Activated CD8-positive, alpha-beta memory T cell treated with anti-CD3 and anti-CD28 coated beads for 48 hours (primary cell): ENCODE measurements at places on chromosomes 1 and 21.

DNA sequence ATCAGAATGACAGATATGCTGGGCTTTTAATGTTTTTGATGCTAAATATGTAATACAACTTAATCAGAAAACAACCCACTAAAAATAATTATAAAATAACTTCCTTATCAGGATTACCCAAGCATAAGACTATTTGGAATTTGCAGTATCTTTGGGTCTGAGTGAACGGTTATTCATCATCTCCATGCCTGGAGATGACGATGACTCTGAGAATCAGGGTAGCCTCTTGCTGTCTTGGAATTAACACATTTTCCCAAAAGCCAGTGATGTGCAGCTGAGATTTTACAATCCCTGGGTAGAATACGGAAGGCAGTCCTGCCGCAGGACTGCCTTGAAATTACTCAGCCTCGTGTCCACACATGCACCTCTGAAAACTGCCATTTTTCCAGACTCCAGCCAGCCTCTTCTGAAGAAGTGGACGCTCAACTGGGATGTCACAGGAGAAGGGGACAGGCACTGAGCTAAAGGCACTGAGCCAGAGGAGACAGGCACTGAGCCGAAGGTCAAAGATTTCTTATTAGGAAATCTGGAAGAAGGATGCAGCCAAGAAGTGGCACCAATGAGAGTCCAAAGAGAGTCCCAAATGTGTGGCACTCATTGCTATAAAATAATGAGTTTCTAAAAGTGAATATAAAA is 85.5 kb downstream of the PGBD5 start:
- DNase-seq, result no peak

DNA sequence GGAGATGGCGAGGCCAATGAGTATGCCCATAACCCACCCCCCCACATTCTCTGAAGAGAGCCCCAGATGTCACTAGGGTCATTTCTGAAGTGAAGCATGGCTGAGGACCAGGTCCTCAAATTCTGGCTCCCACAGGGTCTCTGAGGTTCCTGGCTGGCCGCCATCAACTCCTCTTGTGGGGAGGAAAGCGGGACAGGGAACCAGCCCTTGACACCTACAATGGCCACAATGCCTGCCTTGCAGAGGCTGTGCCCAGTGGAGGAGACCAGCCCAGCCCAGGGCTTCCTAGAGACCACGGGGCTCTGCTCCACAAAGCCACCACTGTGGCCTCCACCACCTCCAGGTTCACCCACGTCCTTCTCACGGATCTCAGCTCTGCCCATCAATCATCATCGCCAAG is 120.1 kb upstream of the ARHGEF16 start:
- no peak for DNase-seq

- DNase-seq, result no peak
Measured at GRCh38 chr1:200893411-200893901, 1.2 kb upstream of the INAVA start.

GRCh38 chr1:215071078-215071477 is 11.5 kb upstream of the KCNK2 start:
- DNase-seq, result no peak

DNA sequence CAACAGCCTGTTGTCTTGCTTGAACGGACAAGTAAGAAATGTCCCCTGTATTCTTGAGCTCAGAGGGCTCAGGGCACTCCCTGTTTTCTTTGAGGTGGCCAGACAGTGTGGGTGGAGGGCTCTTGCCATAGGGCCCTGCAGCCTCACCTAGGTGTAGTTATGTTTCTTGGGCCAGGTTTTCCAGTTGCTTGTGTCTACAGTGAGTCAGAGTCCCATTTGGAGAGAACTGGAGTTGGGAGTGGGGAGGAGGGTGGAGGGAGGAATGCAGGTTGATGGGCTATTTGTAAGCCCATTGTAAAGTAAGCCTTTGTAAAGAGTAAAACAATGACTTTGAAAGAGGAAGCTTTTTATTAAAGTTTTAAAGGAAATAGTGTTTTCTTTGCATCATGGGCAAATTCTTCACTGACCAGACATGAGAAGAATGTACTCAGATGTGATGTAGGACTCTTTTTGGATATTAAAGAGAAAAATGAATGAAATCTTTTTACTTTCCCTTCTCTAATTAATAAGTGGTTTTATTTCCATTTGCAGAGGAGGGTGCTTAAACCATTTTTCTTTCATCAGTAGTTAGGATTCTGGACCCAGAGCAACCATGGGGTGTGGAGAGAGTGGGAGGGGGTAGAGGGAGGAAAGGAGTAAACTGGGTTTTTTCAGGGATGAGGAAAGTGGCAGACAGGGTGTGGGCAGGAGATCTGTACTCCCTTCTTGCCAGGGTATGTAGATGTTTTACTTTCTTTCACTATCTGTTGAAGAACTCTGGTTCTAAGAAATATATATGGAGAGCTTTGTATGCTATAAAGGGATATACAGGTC is 45.1 kb upstream of the MACF1 start:
- no peak for DNase-seq

GRCh38 chr1:201267481-201268229 is 15.7 kb upstream of the PKP1 start:
- DNase-seq, result no peak

- no peak for DNase-seq
Measured at GRCh38 chr1:7971024-7971423, 9.5 kb downstream of the PARK7 start.
